ENCODE measurements at places on chromosomes 7 and 10.

DNA sequence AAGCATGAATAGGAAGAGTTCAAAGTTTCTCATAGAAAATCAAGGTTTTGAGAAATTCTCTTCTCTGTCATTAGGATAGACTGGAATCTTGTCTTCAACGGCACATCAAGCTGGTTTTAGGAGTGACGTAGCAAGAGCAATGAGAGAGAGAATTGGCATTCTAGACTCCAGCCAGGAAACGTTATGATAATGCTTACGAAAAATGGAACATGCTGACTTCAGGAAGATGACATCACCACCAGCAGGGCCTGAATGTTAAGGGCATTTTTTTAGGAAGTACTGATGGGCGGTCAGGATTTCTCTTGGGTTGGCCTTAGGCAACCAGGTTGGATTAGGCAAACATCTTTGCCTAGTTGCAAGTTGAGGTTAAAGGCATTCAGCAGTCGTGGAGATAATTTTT lies 213.2 kb upstream of the CTBP2 start:
- no peak for DNase-seq

- peak; percentile 89 for DNase-seq
Measured at GRCh38 chr7:111499027-111499426, 63.3 kb downstream of the IMMP2L start.

GRCh38 chr10:30189238-30189580 lies 129.8 kb upstream of the JCAD start:
- DNase-seq = no peak

- DNase-seq = no peak
Measured at GRCh38 chr7:140883378-140883777, 41.4 kb downstream of the BRAF start.

DNA sequence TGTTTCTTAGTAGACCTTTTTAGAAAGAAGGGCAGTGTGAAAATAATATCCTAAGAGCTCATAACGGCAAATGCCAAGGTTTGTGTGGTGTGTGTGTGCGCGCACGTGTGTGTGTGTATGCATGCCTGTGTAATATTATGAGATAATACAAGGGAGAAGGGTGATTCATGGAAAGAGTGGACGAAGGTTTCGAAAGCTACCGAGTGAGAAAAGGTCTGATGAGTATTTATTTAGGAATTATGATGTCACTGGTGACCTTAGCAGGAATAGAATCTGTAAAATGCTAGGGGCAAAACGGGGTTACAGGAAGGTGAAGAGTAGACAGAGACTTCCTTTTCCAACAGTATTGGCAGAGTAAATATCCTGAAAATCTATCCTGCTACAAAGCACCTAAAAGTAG lies 107.3 kb downstream of the AHR start:
- DNase-seq = peak; percentile 95

All from brain microvascular endothelial cell (primary cell).